ENCODE measurements at places on chromosomes 16 and 17.

DNA sequence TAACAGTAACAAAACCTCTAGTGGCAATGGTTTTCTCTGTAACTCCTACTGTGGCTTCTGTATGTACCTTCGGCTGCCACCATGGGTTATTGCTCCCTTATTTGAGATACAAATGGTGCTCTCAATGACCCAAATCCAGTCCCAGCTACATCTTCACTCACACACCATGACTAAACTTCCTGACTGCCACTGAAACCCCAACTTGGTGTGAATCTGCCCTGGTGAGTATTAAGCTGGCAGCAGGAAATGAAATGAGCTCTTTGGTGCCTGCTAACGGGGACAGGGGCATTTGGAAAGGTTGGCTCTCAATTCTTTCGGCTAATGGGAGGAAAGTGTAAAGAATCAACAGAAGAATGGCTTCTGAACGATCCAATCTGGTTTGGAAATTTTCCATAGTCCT lies 7.5 kb upstream of the SLC35B1 start:
- no peak for DNase-seq

DNA sequence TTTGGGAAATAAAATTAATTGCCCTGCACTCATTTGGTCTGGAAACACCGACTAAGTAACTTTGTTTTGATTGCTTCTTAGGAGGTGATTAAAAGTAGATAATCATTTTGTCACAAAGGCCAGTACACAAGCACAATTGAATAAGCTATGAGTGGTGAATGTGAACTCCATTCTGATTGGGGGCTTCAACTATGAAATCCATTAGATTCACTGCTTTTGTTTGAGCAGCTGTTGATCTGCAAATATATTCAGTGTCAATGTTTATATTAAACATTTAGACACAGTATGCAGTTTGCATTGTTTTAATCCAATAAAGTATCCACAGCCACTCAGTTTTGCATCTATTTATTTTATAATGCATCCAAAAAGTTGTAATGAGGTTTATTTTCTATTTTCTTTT lies 817.5 kb downstream of the CDH11 start:
- DNase-seq = no peak

- DNase-seq = no peak
These were observed 256.6 kb upstream of the KCNJ16 start for GRCh38 chr17:69818467-69818866.

DNA sequence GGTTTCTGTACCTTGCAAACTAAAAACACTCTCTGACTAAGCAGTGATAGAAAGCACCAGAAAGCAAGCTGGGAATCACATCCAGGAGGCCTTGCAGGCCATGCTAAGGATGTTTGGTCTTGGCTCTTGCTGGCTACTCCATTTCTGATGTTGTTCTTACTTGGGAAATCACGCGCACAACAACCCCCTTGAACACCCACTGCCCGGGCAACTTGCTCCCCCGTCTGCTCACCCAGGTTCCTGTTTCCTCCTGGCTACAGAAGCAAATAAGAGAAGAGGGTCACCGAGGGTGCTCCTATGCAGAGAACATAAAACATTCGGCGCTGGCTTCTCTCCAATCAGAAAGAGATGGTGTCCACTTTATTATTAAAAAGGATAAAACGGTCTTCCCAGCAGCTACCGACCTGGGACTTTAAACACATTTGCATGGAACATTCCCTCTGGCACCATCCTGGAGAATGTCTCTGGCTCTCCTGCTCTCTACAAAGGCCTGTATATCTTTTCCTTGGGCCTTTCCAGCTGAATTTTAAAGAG lies 271.2 kb upstream of the RPL38 start:
- DNase-seq = no peak

DNA sequence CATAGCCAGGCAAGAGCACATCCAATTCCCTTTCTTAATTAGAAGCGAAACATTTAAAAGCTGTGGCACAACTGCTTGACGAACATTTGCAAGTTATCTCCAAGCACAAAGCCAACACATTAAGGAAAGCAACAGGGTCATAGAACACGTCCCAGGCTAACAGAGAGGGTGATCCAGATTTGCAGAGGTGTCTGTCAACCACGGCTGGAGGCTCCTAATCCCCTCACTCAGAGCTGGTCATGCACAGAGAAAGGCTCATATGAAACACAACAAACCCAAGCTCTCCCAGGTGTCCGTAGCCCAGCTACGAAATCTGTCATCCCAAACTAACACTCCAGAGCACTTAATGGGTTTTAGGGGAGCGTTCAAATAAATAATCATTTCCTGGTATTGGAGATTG lies 276.1 kb downstream of the SLC39A11 start:
- no peak for DNase-seq

DNA sequence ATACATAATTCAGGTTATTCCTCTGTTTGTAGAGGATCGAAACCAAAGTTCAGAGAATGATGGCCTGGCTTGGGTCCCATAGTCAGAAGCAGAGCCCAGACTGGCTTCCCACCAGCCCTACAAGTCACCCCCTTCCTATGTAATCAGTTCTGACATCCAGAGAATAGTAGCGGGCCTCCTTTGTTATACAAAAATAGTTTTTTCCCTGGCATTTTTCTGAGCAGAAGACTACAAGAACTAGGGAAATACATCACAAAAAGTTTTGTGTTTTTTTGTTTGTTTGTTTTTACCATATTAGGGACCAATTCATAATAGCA lies 19.2 kb downstream of the ATPAF2 start:
- no peak for DNase-seq

- no peak for DNase-seq
These were observed 681 bp upstream of the TRAP1 start for GRCh38 chr16:3718019-3718391.

DNA sequence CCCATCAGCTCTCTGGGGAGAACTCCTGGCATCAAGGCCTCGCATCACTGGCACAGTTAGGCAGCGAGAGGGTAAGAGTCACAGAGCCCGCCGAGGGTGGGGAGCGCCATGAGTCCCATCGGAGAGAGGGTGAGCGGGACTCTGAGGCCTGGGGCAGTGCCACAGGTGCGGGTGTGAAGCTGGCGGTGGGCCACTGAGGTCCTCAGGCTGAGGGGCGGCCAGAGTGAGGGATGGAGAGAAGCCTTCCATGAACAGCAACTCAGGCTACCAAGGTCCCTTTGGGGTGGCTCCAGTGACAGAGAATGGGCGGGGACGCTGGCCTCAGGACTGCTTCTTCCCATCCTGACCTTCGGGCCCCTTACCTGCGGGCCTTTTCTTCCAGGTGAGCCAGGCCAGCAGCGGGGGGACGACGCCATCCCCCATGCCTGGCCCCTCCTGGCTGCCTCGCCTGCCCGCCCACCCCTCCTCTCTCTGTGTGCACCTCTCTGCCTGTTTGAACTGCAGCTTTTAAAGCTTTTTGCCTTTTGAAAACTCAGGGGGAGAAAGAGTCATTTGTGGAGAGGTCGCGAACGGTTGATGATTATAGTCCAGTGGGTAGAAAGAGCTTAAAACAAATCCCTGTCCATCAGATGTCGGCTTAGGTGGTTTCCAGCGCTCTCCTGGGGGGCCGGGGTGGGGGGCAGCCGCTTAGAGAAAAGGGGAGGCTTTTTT lies 149.3 kb upstream of the GSE1 start:
- no peak for DNase-seq

- no peak for DNase-seq
These were observed 6.8 kb downstream of the ELOB start for GRCh38 chr16:2770057-2770951.

DNA sequence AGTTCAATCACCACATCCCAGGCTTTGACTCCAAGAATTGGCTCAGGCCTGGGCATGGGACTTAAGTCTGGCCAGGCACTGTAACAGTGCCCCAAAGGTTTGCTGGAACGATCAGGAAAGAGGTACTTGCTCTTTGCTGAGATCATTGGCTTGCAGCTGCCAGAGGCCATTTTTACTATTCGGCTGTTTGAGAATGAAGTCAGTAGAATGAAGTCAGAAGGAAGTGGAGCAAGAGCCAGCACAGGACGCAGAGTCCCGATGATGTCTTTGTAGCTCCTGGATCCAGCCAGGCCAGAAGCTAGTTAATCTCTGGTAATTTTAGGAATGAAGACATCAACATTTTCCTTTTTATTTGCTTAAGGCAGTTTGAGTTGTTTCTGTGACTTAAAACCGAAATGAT lies 195.5 kb downstream of the RAB11FIP4 start:
- no peak for DNase-seq

- no peak for DNase-seq
These were observed 55.3 kb upstream of the ETV4 start for GRCh38 chr17:43601280-43602039.

GRCh38 chr17:57810721-57811637 lies 38.9 kb downstream of the MRPS23 start:
- no peak for DNase-seq

DNA sequence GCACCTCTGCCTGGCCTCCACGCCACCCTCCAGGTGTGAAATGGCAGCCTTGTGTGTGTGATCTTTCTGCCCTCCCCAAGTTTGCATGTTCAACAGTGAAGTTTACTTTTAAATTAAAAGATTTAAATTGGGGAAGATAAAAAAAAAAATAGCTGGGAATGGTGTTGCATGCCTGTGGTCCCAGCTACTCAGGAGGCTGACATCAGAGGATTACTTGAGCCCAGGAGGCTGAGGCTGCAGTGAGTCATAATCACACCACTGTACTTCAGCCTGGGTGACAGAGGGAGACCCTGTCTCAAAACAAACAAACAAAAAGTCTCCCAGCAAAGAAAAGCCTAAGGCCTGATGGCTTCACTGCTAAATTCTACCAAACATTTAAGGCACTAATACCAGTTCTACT lies 35.4 kb upstream of the RNF43 start:
- DNase-seq = no peak

DNA sequence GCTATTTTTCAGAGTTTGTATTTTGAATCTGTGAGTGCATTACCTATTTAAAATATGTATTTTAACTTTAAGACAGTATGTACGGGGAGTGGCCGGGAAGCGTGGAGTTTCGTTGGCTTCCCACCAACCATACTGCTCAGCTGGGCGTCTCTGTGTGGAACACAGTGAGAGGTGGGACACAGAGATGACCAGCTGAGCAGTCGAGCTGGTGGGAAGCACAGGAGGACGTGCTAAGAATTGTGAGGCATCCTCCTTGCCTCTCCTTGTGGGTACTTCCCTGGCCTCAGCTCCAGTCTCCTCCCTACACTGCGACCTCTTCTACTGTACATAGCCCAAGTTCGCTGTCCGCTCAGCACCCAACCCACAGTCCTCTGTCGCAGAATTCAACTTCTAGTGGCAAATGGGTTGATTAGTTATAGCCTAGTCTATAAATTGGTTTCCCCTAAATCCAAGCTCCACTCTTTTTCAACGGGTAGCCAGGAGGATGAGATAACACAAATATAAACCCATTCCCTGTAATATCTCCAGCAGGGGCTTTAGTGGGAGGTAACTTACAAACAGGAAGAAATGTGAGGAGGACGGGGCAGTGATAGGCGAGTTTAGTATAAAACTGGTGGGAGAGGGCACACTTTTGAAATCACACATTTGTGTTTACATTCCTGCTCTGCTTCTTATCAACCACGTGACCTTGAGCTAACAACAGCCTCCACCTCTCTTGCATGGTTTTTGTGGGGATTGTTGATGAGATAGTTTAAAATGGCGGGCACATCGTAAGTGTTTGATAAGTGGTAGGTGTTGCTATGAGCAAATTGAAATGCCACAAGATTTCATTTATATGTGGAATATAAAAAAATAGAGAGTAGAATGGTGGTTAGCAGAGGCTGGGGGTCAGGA lies 211.9 kb upstream of the HS3ST3A1 start:
- DNase-seq = no peak

DNA sequence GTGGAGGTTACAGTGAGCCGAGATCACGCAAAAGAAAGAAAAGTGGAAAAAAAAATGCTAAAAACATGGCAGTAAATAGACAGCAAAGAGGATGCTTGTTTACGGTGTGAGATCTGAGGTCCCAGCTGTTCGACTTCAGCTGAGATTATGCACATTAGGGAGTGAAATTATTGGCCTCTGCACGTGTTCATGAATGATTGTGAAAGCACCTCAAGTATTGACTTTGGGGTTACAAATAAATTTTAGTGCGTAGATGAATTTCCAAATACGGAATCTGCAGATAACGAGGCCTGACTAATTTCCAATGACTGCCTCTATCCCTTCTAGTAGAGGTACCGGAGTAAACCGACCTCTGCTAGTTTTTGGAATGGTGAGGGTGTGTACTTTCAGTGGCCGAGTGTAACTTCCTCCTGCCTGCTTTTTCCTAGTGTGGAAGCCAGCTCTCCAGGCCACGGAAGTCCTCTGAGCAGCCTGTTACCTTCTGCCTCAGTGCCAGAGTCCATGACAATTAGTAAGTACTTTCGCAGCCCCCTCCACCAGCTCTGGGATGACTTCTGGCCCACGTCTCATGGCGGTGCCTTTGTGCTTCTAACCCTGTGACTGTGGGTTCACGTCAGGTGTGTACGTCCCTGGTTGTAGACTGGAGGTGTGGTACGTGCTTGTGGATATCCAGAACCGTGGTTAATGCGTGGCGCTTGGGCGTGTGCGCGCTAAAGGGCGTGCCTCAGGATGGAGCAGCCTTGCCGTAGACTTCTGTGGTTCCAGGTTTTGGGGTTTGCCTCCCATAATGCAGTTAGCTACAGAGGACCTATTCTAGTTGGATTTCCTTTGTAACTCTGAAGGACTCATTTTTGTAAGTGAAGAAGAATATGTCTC lies 102.1 kb downstream of the SNX29 start:
- DNase-seq = no peak

DNA sequence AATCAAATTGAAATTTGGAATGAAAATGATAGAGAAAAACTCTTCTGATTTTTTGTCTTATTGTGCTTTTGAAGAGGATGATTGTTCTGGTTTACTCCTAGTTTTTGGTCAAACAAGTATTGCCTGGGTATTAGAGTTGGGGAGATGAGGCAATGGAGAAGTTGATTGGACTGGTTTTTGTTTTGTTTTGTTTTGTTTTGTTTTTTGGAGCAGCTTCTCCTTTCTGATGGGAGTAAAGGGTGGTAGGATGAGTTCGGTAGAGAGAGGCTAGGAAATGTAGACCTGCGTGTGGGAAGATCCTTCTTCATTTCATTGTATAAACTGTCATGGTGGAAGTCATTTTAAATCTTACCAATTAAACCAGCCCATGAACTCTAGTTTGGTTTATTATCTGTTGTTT lies 17.7 kb downstream of the ATP6V0A1 start:
- no peak for DNase-seq

DNA sequence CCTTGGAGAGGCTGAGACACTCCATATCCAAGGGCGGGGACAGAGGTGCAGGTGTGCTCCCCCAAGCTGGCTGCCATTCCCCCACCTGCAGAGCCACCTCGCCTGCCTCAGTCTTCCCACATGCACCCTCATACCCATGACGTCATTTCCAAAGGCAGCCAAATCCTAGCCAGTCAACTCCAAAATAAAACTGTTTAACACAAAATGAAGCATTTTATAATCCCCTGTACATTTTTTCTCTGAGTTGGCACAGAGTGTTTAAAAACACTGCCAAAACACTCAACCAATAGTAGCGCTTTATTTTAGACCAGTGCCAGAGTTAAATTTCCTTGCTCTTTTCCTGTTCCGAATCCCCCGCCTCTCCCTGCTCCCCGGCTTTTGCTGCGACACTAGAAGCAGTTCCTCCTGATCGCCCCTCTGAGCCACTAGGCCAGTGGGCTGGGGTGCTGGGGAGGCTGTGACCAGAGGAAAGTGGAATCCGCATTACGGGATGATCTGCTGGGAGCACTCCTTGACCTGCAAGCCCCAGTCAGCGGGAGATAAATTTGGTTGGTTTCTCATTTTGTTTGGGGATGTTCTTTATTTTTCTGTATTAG lies 139.5 kb downstream of the ZNF423 start:
- DNase-seq = no peak

- no peak for DNase-seq
These were observed 402.7 kb upstream of the TNRC6C start for GRCh38 chr17:77555741-77556291.

All from stimulated activated CD4-positive, alpha-beta T cell treated with anti-CD3 and anti-CD28 coated beads, TNF-alpha, amount 100 ng/mL, for 1 hour (primary cell).